Head of caudate nucleus (tissue), 42 donors: ENCODE measurements at places on chromosomes 7 and 10.

DNA sequence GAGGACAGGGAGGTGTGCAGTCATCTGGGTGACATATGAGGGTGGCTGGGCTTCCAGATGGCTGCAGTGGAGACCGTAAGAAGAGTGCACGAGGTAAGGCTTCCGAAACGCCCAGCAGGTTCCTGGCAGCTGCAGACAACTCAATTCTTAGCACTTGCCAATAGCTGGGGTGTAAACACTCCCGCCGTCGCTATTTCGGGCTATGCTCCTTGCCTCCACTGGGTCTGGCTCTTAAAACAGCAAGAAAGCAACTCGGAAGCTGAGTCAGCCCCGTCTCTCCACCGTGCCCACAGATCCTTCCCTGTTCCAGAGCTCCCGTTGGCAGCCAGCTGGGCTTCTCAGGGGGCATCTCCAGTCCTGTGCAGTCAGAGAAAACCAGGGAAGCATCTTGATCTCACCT lies 6.1 kb upstream of the PDGFA start:
- DNase-seq = peak; percentile 47

GRCh38 chr7:91852263-91852741 lies 28.2 kb downstream of the MTERF1 start:
- DNase-seq = no peak

GRCh38 chr10:114343623-114344505 lies 60.4 kb downstream of the AFAP1L2 start:
- DNase-seq = no peak

DNA sequence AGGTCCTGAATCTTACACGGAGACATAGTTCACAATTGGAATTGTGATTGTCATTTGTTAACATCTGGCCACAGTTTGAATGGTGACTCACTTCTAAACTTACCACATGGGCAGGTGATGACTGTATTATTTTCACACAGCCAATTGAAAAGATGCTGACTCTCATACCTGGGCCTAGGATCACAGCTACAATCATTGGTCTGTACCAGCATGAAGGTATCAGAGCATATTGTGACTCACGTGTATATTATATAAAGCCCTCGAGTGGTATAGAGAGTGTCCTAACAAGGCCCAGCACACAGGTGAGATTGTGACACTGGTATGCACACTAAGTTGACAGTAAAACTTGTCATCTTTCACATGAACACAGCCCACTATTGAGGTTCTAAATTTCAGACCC lies 9.4 kb upstream of the ZNF107 start:
- no peak for DNase-seq

GRCh38 chr10:52452600-52453493 lies 138.8 kb downstream of the DKK1 start:
- DNase-seq = no peak
